Forelimb muscle (tissue), 1 donor: ENCODE measurements at places on chromosomes 3 and 15.

DNA sequence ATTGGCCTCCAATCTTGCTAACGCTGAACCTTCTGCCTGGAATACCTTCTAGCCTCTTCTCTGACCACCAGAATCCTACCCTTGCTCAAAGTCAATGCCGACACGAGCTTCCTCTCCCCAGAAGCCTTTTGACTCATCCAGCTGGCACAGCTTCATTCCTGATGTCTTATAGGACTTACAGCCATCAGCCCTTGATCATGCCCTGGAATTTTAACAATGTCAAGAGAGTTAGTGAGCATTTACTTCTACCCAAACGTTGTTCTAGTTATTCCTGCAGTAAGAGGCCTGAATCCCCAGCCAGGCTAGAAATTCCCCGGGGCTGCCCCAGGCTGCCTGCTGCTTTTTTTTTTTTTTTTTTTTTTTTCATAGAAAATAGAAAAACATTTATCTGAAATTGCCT lies 3.9 kb downstream of the CYP1A2 start:
- no peak for DNase-seq

DNA sequence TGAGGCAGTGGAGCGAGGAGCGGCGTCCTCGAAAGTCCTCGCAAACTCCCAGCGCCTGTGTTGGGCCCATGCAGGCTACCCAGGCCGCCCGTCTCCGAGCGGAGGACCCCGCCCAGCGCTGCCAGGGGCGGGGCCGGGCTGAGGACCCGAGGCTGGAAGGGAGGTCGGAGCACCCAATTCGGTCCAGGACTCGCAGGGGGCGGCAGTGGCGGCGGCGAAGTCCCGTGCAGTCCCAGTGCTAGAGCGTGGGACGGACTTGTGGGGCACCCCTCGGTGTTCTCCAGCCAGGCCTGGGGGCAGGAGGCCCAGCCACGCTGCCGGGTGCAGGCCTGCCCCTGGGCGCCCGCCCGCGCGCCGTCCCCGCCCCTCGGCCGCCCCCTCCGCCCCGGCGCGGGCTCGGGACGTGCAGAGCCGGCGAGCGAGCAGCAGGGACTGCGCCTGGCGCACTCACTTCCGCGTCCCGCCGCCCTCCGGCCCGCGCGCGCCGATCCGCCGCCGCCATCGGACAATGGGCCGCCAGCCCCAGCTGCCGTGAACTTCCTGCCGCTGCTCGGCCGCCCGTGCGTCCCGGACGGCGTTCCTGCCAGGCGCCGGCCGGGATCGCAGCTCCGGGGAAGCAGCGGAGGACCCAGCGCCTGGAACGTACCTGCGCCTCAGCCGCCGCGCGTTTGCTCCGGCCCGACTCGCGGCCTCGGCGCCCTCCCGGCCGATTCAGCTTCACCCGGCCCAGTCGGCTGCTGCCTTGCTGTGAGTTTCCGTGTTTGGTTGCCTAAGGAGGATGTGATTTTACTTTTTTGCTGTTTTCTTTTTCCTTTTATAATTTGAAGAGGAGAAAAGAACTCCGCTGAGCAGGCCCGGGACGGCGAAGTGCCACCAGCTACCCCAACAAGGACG lies 596 bp upstream of the LIMD1 start:
- DNase-seq = no peak

- DNase-seq = no peak
Observed at GRCh38 chr3:59372346-59372745, 322.5 kb upstream of the CFAP20DC start.

DNA sequence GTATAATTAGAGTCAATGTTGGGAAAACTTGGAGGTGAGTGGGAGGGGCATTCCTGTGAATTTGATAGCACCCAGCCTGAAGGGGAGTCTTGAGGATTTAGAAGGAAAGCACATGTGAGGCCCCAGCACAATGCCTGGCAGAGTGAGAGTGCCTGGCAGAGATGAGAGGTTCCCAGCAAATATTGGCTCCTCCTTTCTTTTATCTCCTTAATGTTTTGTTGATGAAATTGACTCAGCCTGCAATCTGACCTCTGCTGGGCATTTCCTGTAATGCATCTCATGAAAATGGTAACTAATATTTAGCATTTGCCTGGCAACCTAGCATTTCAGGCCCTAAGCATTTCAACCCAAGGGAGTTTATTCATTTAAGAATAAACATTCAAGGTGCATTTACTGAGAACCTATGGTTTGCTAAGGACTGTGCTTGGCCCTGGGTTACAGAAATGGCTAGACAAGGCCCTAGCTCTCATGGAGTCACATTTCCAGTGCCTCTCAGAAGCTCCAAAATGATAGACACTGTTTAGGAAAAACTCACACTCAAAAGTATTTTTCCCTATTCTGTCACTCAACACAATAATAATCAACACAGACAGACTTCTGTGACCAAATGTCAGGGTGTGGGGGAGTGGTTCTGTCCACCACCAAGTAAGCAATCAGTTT lies 19.0 kb downstream of the PDHB start:
- peak; percentile 39 for DNase-seq

DNA sequence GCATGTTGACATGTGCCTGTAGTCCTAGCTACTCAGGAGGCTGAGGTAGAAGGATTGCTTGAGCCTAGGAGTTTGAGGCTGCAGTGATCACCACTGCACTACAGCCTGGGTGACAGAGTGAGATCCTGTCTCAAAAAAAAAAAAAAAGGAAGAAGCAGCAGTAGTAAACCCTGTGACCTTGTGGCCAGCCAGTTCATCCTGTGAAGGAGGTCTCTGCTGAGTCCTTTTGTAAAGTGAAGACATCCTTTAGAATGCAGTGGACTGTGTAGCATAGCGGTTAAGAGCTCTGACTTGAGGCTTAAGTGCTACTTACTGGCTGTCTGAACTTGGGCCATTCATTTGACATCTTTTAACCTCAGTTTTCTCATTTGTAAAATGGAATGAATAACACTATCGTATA lies 8.3 kb downstream of the EXOSC7 start:
- no peak for DNase-seq

- no peak for DNase-seq
Observed at GRCh38 chr3:154164387-154164786, 43.2 kb downstream of the ARHGEF26 start.
